ENCODE measurements at places on chromosomes 2 and 18.

- DNase-seq = no peak
These were observed 209.6 kb upstream of the HNRNPA3 start for GRCh38 chr2:177002983-177003382.

- no peak for DNase-seq
These were observed 87.9 kb downstream of the WDPCP start for GRCh38 chr2:63500398-63500797.

GRCh38 chr2:118671701-118672454 is 175.6 kb downstream of the EN1 start:
- DNase-seq = no peak

DNA sequence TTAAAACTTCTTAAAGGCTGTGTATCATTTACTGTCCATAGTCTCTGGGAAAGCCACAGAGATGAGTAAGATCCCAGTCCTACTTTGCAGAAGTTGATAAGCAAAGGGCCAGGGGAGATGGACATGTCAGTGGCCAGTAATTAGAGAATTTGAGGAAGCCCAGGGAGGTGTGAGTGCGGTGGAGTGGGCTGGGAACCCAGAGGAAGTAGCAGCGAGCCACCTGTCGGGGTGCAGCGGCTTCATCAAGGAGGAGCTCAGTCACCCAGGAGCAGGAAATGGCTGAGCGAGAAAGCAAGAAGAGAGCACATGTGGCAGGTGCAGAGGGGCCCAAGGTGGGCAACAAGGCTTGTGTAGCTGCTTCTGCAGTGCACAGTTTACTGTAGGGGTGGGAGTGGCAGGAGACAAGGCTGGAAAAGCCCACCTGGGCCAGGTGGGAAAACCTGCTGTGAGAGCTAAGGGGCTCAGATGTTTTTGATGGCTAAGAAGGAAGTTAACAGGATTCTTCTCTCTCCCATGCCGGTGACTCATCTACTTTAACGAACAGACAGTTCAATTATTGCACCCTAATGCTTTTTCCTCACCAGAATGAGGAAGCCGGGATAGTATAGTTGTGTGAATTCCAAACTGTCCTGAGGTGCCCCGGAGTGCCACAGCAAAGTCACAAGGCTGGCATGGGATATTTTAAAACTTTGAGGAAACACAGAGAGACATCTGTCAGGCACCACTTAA is 34.8 kb upstream of the MGAT5 start:
- DNase-seq = no peak

GRCh38 chr18:31294199-31294747 is 23.7 kb upstream of the DSG1 start:
- no peak for DNase-seq

GRCh38 chr2:225464346-225465025 is 65.0 kb downstream of the NYAP2 start:
- no peak for DNase-seq

GRCh38 chr2:25856377-25856776 is 21.9 kb downstream of the ASXL2 start:
- no peak for DNase-seq

- no peak for DNase-seq
These were observed 33.2 kb upstream of the REEP1 start for GRCh38 chr2:86370579-86370978.

DNA sequence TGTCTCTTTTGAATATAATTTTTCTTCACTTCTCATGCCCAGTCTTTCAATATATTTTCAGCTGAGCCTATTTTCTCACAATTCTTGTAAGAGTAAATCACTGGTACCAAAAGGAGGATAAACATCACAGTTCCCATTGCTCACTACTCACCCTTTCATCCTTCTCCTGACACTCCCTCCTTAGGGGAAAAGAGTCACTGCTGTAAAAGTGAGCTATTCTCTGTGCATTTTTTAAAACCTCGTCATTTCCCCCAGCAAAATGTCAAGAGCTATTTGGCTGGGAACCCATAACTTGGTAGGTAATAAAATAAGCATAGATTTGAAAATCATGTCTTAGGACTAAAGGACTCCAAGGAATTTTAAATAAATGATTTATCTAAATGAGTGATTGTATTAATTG is 340.1 kb upstream of the GYPC start:
- DNase-seq = no peak

- DNase-seq = no peak
These were observed 886.4 kb upstream of the CDH2 start for GRCh38 chr18:29063346-29063745.

- DNase-seq = no peak
These were observed 143.0 kb upstream of the MYCN start for GRCh38 chr2:15797231-15797938.

DNA sequence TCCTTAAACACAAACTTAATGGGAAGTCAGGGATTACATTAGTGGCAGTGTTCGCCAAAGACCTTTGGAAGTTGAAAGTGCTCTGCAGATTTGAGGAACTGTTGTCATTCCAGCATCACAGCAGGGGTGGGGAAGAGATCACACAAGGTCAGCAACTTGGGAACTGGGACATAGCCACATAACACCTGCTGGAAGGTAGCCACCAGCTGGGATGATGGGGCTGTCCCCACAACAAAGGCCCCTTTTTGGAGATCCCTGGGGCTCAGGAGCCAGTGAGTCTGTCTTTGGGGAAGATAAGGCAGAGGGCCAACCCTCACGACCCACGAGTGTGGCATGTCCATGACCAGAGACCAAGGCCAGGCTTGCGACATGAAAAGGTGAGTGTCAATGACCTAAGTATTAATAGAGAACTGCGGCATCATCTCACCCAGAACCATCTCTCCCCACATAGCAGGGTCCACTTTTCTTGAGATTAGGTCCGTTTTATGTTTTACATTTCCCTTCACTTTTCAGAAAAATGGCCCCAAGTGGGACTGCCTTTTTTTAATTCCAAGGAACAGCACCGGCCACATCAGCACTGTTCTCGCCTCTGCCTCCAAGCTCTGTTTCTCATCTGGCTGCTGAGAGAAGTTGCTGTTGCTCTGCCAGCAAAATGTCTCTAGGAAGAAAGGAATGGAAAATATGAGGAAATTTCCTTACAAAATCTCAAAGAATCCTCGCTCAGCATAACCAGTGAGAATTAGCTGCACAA is 106.9 kb downstream of the GFPT1 start:
- DNase-seq = peak; percentile 43

- no peak for DNase-seq
These were observed 1.7 kb upstream of the SERPINB7 start for GRCh38 chr18:63773551-63773950.

DNA sequence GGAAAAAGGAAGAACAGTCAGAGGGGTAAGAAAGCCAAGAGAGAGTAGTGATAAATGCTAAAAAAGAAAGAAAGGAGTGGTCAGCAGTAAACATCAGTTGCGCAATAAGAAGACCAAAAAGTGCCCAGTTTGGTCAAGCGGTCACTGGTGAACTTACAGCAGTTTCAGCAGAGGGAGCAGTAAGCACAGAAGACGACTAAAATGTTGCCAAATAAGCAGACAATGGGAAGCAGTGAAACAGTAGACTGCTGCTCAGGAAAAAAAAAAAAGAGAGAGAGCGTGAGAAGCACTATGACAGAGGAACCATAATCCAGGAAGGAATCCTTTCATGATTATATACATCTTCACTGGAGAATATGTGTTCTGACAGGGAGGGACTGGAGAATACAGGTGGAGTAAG is 45.8 kb downstream of the DNAJC10 start:
- DNase-seq = peak; percentile 7

GRCh38 chr18:41753826-41754225 is 201.2 kb upstream of the PIK3C3 start:
- DNase-seq = peak; percentile 25

- DNase-seq = no peak
These were observed 4.1 kb upstream of the TCF4 start for GRCh38 chr18:55592106-55592505.

- peak; percentile 33 for DNase-seq
These were observed 970 bp upstream of the ADCYAP1 start for GRCh38 chr18:903701-904100.

DNA sequence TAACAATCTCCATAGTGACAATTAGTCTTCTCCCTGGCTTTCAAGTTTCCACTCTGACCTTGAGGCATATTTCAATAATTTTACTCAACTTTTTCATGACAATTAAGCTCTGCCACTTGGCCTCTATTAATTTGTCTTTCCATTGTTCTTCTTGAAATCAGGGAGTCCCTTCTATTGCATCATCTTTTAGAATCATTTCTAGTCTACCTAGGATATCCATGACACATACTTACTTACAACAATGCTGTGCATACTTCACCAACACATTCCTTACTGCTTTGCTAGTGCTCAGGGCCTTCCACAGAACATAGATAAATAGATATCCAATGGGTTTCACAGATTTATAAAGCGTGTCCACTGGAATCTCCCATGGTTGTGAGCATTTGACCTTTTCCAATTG is 331.5 kb upstream of the LRP1B start:
- no peak for DNase-seq

Data from AG08395 (cell line).